ENCODE measurements at places on chromosomes 1 and 21.

DNA sequence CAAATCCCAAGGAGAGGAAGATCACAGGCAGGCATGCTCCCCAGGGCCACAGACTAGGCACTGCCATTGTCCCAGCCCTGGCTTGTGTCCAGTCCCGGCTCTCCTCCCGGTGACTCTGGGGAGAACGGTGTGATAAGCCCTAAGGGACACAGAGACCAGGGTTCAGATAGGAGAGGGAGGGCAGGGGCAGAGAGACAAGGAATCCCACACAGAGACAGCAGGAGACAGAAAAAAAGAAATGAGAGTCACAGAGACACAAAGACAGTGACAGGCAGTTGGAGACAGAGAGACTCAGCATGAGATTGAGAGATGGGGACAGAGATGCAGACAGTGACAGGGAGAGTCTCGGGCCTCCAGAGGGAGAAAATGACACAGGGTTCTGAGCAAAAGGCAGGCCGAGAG is 361 bp downstream of the INSRR start:
- no peak for DNase-seq

DNA sequence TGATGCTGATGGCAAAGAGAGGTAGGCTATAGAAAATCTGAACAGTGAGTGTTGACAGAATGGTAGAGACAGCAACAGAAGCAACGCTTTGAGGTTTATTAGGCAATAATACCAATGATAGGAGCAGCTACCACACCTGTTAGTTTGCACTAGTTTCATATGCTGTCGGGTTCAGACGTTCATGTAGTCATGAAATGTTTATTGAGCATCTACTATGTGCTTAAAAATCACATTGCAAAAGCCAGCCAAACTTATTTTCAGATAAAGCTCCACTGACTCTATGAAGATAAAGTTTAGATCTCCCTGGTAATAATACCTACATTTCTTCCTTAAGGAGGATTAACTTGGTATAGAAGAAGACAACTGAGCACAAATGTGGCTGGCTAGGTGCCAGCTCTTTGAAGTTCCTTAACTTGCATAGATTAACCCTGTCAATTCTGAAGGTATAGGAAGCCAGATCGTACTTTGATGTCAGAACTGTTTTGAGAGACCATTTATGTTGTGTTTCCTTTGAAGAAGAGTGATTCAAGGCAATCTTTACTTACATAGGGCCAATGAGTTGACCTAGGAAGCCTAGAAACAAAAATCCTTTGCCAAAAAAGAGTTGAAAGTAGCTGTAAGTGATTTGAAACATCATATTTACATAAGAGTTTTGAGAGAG is 71.5 kb downstream of the DISP1 start:
- DNase-seq: no peak

- DNase-seq: no peak
Observed at GRCh38 chr1:47574451-47575165, 136.8 kb downstream of the FOXD2 start.

GRCh38 chr1:18038051-18038450 is 69.5 kb upstream of the IGSF21 start:
- no peak for DNase-seq

GRCh38 chr1:116478621-116479020 is 92.2 kb downstream of the CD58 start:
- DNase-seq: no peak

GRCh38 chr1:107524301-107524700 is 383.5 kb downstream of the NTNG1 start:
- no peak for DNase-seq

DNA sequence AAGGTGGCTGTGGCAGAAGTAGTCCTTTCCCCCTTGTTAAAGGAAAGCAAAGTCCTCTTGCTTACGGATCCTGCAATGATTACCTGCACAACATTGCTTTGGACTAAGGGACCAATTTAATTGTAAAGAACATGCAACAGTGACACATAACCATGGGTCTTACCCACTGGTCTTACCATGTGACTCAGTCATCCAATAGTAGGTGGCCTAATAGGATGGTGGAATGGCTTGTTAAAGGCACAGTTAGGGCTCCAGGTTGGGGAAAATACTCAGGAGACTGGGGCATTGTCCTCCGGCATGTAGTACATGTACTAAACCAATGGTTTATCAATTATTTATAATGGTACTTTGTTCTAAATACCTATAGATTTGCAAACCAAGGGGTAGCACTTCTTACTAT is 2.1 kb upstream of the YIPF1 start:
- DNase-seq: no peak

DNA sequence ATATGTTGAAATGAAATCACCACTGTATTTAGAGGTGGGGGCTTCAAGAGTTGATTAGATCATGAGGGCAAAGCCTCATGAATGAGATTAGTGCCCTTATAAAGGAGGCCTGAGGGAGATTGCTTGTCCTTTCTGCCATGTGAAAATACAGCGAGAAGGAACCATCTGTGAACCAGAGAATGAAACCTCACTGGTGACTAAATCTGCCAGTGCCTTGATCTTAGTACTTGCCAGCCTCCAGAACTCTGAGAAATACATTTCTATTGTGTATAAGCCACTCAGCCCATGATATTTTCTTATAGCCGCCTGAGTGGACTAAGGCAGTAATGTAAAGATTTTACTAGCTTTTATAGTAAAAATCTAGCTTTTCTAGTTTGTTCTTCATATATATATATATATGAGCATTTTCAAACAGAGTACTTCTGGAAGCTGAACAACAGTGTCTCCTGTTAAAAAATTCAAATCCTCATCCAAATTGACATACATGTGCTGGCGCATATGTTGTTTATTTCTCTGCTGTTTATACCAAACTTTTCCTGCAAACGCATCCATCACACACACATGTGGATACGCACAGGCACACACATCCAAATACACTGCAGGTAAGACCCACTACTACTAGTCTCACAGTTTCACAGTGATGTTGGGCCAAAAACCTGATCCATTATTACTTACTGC is 213.1 kb downstream of the RGS7 start:
- no peak for DNase-seq

GRCh38 chr1:245336149-245336983 is 181.6 kb downstream of the KIF26B start:
- DNase-seq: no peak

DNA sequence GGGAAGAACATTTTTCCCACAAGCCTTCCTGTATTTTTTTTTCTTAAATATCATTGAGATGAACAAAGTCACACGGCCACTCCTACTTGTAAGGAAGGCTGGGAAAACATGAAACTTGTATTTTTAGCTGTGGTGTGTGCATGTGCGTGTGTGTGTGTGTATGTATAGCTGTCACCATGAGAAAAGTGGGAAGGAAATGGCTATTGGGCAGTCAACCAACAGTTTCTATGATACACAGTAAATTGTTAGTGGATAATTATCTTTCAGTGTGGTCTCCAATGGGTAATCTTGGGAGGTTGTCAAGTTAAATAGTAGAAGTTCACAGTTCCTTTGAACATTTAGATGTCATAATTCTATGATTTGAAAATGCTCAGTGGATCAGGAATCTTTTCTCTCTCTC is 132.7 kb upstream of the USP24 start:
- no peak for DNase-seq

GRCh38 chr1:78787544-78787943 is 137.9 kb downstream of the IFI44 start:
- no peak for DNase-seq

DNA sequence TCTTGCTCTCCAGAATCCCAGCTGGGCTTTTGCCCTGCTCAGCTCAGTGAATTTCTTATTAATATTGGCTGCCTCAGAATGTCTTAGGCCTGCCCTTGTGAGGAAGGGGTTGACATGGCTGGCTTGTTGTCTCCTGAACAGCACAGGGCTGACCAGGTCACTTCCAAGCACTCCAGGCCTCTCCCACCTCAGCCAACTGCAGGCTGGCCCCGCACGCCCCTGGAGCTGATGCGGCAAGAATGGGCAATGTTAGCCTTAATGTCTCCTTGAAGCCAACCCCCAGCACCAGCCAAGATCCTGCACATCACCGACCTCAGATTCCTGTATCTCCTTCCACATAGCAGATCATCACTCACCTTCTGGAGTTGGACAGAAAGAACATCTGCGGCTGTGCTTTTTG is 598.6 kb downstream of the AJAP1 start:
- DNase-seq: no peak

DNA sequence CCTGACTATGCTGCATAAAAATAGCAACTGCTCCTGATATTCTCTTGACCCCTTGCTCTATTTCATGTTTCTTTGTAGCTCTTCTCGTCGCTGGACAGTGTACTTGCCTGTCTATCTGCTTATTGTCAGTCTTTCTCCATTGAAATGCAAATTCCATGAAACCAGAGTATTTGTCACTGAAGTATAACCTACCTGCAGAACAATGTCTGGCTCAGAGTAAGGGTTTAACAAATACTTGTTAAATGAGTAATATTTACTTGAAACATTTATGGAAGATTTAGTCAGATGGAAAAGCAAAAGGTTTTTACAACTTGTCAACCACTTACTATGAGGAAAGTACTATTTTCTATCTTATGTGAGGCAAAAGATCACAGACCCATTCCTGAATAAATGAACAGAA is 19.9 kb upstream of the ERICH3 start:
- DNase-seq: no peak

DNA sequence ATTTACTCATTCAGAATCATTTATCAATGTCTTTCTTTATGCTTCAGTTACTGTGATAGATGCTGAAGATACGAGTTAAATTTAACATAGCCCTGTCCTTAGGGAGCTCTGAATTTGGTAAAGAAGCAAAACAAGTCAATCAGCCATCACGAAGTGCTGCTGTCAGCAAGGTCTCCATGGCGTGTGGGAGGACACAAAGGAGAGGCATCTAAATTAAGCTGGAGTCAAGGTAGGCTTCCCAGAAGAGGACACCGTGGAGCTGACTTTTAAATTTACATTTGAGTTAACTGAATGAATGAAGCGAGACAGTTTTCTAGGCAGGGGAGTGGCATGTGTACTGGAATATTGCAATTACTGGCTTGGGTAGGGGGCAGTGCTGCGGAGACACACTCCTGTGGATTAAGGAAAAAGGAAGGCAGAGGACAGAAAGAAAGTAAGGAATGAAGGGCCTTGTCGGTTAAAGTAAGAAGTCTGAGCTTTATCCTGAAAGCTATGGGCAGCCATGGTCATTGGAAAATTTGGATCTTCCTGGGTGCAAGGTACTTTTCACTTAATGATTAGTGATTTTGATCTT is 41.3 kb upstream of the C1orf87 start:
- no peak for DNase-seq

DNA sequence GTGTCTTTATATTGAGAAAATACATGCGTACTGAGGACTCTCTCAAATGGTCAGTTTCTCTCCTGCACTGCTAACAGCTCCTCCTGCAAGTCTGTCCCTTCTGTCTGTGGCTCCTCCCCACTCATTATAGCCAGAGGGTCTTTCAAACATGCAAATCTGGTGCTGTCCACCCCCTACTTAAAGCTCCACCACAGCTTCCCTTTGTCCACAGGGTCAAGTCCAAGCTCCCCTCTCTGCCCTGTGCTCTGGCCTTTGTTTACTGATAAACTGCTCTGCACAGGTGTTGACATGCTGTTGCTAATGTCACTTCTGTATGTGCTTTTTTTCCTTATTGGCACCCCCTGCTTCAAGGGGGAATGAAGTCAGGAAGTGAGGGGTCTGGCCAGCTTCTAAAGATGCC is 47.7 kb upstream of the GPR37L1 start:
- DNase-seq: no peak

DNA sequence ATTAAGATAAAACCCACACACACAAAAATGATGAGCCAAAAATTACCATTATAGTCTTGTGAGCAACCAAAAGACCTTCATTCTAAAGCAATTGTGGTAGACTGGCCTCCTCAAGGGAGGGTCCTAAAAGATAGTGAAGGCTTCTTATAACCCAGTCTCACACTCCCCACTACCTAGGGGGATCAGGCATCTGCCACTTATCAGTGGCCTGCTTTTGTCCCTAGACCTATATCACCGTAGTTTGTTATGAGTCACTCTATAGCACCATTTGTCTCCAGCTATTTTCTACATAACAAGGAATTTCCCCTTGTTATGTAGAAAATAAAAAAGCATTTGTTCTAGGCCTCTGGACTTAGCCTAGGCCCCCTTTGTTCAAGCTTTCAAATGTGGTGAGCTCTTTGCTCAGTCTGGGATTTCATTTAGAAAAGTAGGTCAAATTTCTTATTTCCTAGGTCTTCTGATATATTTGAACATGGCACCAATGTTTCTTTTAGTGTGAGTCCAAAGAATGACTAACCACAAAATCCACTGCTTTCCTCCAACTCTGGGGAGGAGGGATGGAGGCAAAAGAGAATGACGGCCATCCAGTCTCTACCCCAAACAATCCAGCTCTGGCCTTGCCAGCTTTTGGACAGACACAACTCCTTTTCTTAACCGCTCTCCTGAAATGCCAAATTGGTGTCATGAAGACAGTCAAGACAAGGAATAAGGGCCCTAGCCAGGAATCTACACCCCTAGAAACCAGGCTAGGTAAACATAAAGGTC is 8.9 kb downstream of the ADAR start:
- no peak for DNase-seq
